NCI-H69 (cell line): ENCODE measurements at places on chromosomes 12 and 14.

GRCh38 chr12:65881348-65881961 lies 57.2 kb downstream of the HMGA2 start:
- DNase-seq: no peak

DNA sequence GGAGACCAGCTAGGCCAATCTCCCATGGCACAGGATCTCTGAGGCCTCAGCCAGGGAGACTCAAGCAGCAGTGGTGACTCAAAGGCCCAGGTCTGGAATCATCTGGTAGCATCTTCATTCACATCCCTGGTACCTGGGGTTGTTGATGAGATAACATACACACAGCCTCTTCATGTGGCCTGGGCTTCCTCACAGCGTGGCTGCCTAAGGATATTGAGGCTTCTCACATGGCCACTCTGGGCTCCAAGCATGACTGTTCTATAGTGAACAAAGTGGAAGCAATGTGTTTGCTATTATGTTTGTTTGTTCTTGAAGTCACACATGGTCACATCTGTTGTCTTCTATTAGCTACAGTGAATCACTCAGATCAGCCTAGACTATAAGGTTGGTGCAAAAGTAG lies 584.1 kb downstream of the VRK1 start:
- DNase-seq: no peak

DNA sequence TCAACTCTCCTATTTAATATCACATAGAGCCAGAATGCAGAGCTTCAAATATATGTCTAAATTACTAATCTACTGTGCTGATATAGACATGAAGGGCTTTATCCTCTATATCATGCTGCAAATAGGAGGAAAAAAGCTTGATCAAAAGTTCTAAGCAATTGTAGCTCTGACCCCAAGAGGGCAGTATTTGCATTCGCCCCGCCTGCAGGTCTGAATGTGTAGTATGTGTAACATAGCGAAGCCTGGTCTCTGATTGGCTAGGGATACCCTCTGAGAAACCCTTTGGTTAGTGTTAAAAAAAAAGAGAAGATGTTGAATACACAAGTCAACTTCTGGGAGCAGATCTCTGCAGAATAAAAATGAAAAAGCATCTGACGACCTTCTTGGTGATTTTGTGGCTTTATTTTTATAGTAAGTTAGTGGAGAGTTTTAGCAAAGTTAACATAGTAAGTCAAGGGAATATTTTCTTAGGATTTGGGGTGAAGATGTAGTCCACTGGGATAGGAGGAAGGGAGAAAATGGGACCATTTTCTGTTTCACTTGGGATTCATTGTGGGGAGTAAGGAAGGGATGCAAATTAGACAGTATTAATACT lies 151.6 kb upstream of the OR4E1 start:
- DNase-seq: peak; percentile 34

GRCh38 chr14:104676694-104677511 lies 12.5 kb upstream of the INF2 start:
- no peak for DNase-seq

- DNase-seq: peak; percentile 68
Measured at GRCh38 chr12:92615703-92616102, 87.1 kb upstream of the PLEKHG7 start.

DNA sequence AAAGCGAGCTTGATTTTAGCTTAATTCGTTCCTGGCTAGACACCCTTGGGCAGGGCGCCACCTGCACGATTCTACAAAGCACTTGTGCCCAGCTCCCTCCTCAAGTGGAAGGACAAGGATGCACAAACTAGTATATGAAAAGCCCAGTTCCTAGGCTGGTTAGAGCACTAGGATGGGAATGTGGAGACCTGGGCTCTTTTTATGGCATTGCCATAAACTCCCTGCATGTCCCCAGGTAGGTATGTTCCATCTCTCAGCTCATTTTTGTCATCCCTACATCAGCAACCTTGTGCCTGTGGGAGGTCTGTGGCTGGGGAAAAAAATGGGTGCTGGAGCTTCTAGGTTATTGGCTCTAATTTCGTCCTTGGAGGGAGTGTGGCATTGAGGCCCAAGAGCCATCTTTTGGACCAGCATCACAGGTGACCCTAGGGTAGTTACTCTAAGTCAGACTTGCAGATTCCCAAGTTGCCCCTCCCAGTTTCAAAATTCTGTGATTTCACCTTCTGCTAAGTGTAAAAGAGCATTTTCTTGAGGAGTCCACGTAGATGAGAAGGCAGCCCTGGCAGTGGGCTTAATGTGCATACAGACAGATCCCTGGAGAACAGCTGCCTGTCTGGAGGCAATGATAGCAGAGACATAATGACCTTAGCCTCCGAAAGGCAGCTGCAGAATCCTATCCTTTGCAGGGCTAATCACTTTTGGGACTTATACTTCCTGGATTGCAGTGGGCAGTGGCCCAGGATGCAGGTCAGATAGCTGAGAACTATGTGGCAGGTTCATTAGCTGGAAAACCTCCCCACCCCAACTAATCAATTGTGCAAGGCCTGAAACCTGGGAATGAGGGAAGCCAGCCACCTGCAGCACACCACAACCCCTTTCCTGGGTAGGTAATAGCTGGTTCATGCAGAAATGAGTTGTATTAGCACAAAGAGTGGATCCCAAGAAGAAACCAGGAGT lies 47.6 kb upstream of the BDKRB2 start:
- DNase-seq: peak; percentile 18

DNA sequence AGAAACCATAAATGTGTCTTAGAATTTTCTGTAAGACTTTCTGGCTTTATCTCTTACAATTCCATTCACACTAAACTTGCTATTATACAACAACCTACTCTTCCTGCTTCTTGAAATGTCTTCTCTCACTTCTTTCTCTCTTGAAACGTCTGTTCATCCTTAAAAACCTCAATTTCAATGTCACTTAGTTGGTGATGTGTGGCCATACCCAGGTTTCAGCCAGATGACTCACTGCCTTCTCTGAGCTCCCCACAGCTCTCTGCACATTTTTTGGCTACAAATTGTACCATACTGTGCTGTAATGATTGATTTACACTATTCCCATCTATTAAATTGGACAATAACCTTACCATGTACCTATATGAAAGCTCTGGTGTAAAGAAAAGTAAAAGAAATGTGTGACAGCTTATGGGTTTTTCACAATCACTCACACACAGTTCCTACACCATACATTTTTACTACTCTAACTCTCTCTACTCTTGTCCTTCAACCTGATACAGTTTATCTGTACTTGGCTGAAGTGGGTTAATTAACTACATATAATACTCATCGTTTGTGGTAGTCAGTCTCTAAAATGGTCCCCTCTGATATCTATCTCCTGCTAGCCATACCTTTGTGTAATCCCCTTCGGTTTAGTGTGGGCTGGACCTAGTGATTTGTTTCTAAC lies 222.1 kb downstream of the NELL2 start:
- peak; percentile 24 for DNase-seq

DNA sequence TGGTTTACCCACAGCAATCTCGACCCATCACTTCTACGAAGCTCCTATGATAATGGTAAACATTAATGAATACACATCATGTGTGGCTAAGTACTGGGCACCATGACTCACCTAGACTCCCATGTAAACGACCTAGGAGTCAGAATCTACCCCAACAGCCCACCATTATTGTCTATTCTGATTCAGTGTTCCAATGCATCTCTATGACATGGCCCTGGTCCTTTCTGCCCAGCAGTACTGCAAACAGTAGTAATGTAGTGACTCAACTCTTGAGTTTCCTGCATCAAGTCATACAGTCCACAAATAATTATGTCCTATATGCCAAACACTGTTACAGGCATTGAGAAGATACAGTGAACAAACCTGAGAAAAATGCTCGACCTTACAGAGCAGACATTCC lies 14.6 kb downstream of the GTF2A1 start:
- no peak for DNase-seq

DNA sequence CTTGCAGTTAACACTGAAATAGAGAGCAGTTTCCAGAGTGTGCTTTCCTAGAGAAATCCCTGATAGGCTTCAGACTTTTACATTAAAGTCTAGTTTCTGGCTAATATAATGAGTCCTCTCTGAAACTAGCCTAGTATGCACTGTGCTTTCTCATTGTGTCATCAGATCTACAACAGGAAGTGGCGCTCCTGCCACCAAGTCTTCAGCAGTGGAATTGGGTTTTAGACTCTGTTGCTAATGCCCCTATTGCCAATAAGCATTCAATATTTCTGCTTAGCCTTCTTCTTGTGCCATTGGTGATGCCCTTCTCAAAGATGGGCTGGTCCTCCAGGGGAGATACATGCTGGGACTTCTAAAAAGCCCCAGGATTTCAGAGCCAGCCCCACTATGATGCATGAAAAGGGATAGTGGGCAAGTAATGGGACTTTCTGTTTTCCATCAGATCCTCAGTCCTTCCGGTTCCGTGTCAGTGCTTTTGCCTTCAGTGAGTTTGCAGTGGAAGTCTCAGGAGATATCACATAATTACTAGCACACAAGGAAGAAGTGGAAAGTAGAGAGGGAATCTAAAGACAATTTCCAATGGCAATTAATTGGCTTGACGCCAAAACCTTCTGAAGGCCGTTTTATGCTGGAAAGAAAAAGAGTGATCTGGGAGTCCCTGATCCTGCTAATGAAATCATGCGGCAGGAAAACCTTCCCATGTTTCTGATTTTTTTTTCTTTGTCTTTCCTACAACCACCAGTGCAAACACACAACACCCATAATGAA lies 50.0 kb downstream of the SSPN start:
- DNase-seq: no peak

GRCh38 chr12:132249689-132250478 lies 79.5 kb downstream of the GALNT9 start:
- DNase-seq: no peak

DNA sequence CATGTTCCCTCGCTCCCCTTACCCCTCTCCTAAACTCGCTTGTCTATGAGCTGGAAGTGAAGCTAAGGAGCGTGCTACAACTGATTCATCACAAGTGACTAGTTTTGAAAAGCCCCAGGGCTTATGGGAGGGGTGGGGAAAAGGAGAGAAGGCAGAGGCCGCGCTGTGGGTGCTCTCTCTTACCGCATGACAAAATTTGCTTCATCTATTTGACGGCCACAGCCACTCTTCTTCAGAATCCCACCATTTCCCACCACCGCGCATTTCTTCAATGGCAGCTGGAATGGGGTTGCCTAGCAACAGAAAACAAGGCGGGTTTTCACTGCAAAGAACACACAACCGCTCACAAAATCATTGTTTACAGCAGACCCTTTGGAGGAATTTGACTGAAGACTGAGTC lies 79.4 kb downstream of the ST8SIA1 start:
- DNase-seq: no peak

DNA sequence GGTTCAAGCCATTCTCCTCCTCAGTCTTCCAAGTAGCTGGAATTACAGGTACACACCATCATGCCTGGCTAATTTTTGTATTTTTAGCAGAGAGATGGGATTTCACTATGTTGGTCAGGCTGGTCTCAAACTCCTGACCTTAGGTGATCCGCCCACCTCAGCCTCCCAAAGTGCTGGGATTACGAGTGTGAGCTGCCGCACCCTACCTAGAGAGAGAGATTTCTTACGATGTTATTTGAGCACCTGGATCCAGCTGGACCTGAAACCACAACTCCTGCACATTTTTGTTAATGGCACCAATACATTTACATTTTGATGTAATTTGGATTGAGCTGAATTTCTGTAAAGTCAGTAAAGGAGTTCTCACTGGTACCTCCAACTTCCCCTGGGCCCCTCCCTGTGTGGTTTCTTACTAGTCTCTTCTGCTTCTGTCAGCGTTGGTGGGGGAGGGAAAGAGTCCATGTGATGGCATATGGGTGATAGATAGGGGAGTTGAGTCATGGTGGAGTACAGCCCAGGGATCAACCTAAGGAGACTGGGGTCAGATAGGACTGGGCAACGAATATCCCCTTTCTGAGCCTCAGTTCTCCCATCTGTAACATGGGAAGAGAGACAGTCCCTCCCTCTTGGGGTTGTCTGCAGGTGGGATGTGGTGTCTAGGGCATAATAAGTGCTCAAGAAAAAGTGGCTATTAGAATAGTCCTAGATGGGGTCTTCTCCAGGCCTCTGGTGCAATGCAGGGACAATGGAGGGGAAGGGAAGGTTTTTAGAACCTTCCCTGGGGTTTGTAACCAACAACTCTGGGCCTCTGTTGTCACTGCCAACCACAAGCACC lies 83.3 kb upstream of the MED13L start:
- DNase-seq: no peak

DNA sequence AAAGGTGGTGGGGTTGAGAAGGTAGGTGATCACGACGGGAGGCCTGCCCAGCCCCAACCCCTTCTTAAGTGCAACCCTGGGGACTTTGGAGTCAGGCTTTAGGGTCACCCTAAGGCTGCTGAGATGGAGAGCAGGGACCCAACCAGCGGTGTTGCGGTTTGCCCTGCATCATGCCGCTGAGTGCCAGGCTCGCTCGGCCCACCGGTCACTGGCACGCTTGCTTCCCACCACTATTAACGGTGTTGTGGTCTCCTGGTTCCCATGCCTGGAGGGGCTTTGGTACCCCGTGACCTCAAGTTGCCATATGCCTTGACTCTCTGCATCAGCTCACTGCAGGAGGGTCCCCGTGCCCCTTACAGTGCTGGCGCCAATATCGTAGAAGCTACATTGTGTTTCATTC lies 18.4 kb upstream of the MEG3 start:
- no peak for DNase-seq

GRCh38 chr12:98409548-98409947 lies 105.8 kb upstream of the TMPO start:
- no peak for DNase-seq

DNA sequence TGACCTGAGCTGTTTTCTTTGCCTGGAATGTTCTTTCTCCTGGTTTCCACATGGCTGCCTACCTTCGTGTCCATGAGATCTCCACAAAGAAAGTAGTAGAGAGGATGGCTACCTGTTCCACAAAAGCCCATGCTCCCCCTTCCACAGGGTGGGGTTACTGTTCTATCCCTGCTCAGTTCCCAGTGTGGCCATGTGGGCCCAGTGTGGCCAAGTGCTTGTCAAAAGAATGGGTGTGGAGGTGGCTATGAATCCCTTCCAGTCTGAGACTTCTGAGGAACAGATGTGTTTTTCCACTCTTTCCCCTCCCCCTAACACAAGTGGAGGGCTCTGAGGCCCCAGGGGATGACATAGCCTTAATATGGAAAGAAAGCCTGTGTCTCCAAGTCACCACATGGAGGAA lies 26.2 kb upstream of the HSP90B1 start:
- DNase-seq: peak; percentile 42

GRCh38 chr12:91861554-91861953 lies 284.1 kb downstream of the BTG1 start:
- DNase-seq: no peak

- no peak for DNase-seq
Measured at GRCh38 chr14:25887251-25887878, 710.5 kb downstream of the NOVA1 start.
